ENCODE measurements at places on chromosomes 1 and 21.

DNA sequence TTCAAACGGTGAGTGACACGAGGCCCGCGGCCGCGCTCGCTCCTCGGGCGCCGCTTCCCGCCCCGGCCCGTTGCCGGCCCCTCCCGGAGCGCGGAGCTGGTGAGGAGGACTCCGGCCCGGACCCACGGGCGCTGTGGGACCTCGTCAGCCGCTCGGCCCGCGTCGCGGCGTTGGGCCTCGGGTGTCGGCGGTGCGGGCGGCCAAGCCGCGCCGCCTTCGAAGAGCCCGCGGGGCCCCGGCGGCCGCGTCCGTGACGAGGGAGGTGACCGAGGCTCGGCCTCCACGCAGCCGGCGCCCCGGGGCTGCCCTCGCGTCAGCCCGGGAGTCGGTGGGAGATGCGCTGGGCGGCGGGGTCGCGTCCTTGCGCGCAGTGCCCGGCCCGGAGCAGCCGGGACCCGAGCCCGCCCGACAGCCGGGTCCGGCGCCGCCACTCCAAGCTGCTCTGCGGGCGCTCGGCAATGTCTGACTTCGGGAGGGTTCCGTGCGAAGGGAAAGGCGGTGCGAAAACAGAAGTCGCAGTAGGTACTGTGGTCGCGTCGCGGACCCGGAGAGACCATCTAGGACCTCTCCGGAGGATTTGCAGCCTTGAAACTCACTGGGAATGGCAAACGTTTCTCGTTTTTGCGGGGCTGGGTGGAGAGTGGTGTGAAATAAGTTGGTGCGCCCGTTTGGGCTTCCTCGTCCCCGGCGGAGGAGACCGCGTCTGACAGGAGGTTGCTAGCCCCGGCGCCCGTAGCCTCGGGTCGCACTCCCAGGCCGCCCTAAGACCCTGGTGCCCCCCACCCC lies 829 bp downstream of the SPEN start:
- DNase-seq: peak; percentile 43

GRCh38 chr1:36136535-36136934 lies 11.5 kb upstream of the COL8A2 start:
- no peak for DNase-seq

DNA sequence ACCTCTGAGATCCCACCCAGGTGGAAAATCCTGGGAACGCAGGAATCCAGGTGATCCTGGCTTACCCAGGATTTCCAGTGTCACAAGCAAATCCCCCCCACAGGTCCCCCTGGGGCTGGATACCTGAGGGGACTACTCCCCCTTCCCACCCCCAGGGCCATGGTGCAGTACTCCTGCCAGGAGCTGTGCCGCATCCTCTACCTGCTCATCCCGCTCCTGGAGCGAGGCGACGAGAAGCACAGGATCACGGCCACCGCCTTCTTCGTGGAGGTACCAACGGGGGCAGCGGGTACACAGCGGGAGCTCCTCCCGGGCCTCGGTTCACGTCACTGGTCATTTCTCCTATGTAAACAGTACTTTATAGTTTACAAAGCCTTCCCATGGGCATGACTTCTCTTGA lies 20.4 kb upstream of the TTC4 start:
- no peak for DNase-seq

- DNase-seq: no peak
Measured at GRCh38 chr21:31394309-31394708, 50.2 kb upstream of the TIAM1 start.

DNA sequence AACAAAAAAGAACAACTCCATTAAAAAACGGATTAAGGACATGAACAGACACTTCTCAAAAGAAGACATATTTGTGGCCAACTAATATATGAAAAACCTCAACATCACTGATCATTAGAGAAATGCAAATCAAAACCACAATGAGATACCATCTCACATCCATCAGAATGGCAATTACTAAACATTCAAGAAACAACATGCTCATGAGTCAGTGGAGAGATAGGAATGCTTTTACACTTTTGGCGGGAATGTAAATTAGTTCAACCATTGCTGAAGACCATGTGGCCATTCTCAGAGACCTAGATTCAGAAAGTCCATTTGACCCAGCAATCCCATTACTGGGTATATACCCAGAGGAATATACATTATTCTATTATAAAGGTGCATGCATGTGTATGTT lies 1442.6 kb upstream of the B3GALT2 start:
- DNase-seq: no peak

GRCh38 chr1:27285274-27285660 lies 36.7 kb upstream of the TMEM222 start:
- no peak for DNase-seq

Measured in right hindlimb (tissue), 1 donor.